Panc1 (cell line): ENCODE measurements at places on chromosomes 3 and 15.

GRCh38 chr3:45612918-45613602 is 18.5 kb downstream of the LIMD1 start:
- DNase-seq: no peak
- peak overlapping the region; percentile 66; the same call in 1 of the 2 replicates for H3K27ac ChIP-seq
- peaks cover 49% of the 10 kb centered on the region for H3K4me1 ChIP-seq
- H3K27me3 ChIP-seq: no peaks in the 10 kb centered on the region
- H3K36me3 ChIP-seq: no peaks in the 10 kb centered on the region; the same call in 1 of the 2 replicates
- no peak overlapping the region for H3K4me3 ChIP-seq

GRCh38 chr15:62951481-62951880 is 91.1 kb upstream of the TPM1 start:
- H3K27me3 ChIP-seq: no peaks in the 10 kb centered on the region
- no peak overlapping the region for H3K4me3 ChIP-seq
- H3K36me3 ChIP-seq: no peaks in the 10 kb centered on the region
- DNase-seq: no peak

DNA sequence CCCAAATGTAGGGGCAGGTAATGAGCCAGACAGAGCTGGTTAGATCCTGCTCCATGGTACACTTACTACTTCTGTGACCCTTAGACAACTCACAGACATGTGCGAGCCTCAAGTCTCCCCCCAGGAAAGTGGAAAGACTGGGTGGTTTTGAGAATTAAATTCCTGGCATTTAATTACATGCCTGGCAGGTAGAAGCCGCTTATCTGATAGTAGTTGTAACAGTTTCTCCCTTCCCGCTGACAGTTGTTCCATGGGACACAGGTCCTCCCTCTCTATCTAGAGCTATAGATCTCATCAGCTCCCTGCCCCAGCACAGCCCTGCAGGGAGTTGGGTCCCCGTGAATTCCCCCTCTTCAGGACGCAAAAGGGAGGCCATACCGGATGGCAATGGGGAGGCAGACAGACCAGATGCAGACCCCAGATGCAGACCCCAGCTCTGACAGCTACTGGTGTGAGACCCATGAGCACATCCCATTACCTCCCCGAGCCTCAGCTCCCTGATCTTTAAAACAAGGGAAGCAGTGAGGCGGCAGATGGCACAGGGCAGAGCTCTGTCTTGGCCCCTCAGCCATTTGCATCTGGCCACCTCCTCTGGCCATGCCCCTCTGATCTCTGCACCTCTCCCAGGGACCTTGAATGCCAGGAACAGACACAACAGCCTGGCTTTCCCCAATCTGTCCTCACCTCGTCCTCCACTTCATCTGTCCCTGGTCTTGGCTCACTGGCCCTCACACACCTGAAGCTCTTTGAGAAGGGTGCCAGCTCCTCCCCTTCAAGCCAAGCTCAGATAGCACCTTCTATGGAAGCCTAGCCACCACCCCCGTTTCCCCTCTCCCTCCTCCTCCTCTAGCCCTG is 34.1 kb upstream of the NR2C2 start:
- no peak overlapping the region for H3K27ac ChIP-seq
- H3K27me3 ChIP-seq: no peaks in the 10 kb centered on the region

- no peaks in the 10 kb centered on the region for H3K36me3 ChIP-seq
- no peak overlapping the region for H3K4me3 ChIP-seq
- no peak for DNase-seq
Measured at GRCh38 chr15:55989383-55989782, 4.0 kb downstream of the NEDD4 start.

DNA sequence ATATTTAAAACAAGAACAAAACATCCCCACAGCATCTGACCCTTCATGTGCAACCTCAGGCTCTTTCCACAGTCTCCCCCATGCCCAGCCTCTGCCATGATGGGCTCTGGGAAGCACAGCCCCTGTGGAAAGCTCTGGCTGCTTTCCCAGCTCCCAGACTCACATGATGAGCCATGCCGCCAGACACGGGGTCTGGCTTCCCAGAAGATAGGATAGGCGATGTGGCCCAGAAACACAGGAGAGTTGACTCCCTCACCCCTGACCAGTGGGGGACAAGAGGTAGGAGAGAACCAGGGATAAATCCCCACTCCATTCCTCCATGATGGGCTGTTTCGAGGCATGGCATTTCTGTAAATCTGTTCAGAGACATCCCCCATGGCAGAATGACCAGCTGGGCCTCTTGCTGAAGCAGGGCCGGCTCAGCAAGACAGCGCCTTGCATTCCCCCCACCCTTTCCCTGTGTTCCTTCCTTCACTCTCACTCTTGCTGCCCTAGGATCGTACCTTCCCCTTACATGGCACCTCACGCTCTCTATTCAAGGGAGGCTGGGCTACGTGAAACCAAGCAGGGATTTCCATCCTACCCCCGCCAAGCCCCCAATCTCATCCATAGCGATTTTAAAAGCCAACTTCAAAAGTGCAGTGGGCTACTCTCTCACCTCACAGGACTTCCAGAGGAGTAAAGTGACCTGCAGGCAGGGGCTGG is 192.4 kb downstream of the ABHD5 start:
- no peaks in the 10 kb centered on the region for H3K27me3 ChIP-seq
- no peaks in the 10 kb centered on the region for H3K36me3 ChIP-seq
- no peaks in the 10 kb centered on the region for H3K4me1 ChIP-seq
- H3K27ac ChIP-seq: no peak overlapping the region
- H3K4me3 ChIP-seq: no peak overlapping the region
- DNase-seq: no peak

DNA sequence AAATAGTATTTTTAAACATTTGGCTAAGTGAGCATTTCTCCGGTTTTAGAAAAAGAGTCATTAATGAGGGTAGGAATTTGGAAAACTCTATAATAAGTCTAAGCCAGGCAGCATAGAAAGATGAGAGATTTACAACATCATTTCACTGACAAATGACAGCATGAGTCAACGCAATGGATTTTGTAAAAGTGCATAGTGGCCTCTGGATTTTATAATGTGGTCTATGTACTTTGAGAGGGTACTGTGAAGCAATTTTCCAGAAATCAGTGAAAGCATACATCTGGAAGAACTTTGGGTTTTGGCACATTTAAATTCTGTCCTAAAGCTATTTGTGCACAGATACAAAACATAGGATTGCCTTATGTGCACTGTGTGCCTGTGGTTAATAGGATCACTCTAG is 130.8 kb upstream of the CCNL1 start:
- H3K4me3 ChIP-seq: no peak overlapping the region
- no peaks in the 10 kb centered on the region for H3K36me3 ChIP-seq
- no peaks in the 10 kb centered on the region for H3K4me1 ChIP-seq
- H3K27ac ChIP-seq: no peak overlapping the region

DNA sequence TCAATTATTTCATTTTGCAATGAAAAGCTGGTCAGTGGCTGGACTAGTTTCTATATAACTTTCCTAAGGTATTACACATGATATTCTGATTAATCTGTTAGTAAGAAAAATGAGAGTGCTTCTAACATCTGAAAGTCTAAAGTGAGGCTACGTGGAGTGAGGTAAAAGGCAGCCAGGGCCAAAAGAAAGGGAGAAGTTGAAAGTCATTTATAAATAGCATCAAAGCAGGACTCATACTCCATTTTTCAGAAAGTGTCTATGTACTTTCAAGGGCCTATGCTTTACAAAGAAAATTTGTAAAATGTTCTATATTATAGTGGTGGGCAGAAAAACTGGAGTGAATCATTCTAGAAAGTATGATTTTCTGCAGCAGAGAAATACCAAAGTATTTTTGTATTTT is 80.0 kb downstream of the CSNK1G1 start:
- no peaks in the 10 kb centered on the region for H3K36me3 ChIP-seq
- no peaks in the 10 kb centered on the region for H3K27me3 ChIP-seq
- no peak overlapping the region for H3K27ac ChIP-seq
- no peak overlapping the region for H3K4me3 ChIP-seq
- DNase-seq: no peak

DNA sequence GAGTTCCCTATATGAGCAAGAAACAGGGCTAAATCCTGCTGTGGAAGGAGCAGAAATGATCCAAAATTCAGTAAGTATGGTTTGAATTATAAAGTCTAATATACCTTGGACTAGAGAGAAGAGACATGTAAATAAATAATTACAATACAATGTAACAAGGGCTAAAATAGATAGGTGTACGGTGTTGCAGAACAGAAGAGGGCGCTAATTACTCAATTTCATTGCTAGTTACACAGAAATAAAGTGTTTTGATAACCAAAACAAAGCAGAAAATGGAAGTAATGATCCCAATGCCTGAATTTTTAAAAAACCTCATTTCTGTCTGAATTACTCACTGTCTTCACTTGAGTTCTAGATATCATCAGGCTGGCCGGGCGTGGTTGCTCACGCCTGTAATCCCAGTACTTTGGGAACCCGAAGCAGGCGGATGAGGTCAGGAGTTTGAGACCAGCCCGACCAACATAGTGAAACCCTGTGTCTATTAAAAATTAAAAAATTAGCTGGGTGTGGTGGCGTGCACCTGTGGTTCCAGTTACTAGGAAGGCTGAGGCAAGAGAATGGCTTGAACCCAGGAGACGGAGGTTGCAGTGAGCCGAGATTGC is 8.3 kb upstream of the PLCH1 start:
- H3K27ac ChIP-seq: no peak overlapping the region
- no peak overlapping the region for H3K4me3 ChIP-seq

- peaks cover 3% of the 10 kb centered on the region; the same call in 1 of the 2 replicates for H3K36me3 ChIP-seq
- H3K4me1 ChIP-seq: peaks cover 89% of the 10 kb centered on the region
- H3K27ac ChIP-seq: peak overlapping the region; percentile 99
- no peak overlapping the region for H3K4me3 ChIP-seq
- H3K27me3 ChIP-seq: no peaks in the 10 kb centered on the region
- DNase-seq: no peak
Measured at GRCh38 chr15:92909136-92909781, 9.1 kb downstream of the CHD2 start.

DNA sequence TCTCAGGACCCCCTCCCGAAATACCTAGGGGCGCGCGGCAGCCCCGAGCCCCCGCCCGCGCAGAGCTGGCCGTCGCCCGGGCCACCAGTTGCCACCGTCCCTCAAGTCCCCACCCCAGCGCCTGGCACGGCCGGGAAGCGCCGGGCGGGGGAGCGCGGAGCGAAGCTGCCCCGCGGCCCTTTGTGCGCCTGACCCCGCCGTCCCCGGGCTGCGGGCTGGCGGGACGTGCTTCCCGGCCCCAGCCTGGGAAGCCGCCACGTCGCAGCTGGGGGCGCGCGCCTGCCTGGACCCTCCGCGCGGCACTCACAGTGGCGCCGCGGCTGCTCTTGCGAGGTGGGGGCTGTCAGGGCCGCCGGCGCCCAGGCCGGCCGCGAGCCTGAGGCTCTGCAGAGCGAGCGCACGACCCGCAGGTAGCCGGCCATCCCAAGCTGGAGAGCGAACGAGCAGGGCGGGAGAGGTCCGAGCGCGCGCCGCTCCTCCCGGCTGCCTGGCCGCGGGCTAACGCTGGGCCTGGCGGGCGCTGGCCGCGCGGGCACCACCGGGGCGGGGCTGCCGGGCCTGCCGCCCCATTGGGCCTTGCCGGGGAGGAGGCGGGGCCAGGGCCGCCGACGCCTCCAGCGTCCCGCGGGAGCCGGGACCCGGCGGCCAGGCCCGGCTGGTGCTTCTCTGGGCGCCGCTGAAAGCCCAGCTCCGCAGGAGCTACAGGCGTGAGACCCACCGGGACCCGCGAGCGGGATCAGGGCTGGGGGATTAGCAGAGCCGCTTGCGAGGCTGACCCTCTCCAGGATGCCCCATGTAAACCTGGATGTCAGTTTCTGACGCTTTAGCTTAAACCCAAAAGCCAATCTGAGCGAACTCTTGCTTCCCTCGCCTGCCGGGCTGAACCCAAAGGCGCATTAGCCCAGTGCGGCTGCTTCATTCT is at the start of gene IDH2:
Gene IDH2, minus strand, starts transcription at position 500 of the 922 bp plus-strand sequence. Its CDS starts 78 bp downstream, at position 422.
- H3K4me1 ChIP-seq: peaks cover 70% of the 10 kb centered on the region
- H3K36me3 ChIP-seq: no peaks in the 10 kb centered on the region
- no peak for DNase-seq
- no peaks in the 10 kb centered on the region for H3K27me3 ChIP-seq
- H3K27ac ChIP-seq: peak within 1 kb of the TSS; percentile 91
- H3K4me3 ChIP-seq: peak within 1 kb of the TSS; percentile 84

DNA sequence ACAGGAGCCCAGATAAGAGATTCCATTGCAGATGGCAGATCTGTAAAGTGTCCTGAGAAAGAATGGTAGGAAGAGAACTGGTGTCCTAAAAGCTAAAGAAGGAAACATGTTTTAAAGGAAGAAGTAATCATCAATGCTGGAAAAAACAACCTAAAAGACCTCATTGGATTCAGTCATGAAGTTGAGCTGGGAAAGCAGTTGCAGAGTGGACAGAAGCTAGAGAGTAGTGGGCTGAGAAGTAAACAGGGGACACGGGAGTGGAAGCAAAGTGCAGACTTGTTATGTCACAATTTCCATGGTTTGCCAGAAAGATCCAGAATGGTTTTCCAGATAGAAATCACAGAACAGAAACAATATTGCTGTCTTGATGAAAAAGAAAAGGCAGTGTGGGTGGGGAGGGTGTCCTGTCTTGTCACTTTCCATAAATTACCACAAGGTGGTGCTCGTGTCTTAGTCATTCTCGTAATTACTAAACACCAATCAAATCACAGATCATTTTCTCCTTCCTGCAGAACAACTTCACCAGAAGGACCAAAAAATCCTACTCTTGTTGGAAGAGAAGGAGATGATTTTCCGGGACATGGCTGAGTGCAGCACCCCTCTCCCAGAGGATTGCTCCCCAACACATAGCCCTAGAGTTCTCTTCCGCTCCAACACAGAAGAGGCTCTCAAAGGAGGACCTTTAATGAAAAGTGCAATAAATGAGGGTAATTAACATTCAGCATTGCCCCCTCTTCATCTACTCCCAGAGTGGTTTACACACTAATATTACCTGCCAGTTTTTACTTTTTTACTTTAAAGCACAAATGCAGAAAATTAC is 64.5 kb downstream of the KLHL25 start:
- H3K4me3 ChIP-seq: no peak overlapping the region
- H3K36me3 ChIP-seq: peaks cover 11% of the 10 kb centered on the region; the same call in 1 of the 2 replicates
- no peaks in the 10 kb centered on the region for H3K4me1 ChIP-seq
- no peak overlapping the region for H3K27ac ChIP-seq
- H3K27me3 ChIP-seq: no peaks in the 10 kb centered on the region

DNA sequence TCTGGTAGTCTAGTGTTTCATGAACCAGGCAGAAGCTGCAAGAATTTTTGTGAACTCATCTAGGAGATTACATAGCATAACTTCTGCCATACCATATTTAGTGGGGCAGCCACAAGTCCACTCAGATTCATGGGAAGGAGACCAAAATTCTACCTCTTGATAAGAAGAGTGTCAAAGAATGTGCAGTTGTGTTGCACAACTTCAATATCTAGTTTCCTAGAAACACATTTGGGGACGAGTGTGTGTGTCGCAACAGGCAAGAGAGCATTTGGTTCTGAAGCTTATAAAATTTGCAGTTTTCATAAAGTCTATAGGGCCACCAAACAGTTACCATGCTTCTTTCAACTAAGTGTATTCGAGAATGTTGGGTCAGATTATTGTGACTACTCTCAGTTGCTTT is 115.3 kb downstream of the KCNH8 start:
- no peaks in the 10 kb centered on the region for H3K27me3 ChIP-seq
- no peak overlapping the region for H3K27ac ChIP-seq
- no peaks in the 10 kb centered on the region for H3K4me1 ChIP-seq
- H3K36me3 ChIP-seq: no peaks in the 10 kb centered on the region
